ENCODE measurements at places on chromosomes 3 and 15.
A peak's percentile ranks its signal among the peaks of the same experiment; 100 is the strongest.

DNA sequence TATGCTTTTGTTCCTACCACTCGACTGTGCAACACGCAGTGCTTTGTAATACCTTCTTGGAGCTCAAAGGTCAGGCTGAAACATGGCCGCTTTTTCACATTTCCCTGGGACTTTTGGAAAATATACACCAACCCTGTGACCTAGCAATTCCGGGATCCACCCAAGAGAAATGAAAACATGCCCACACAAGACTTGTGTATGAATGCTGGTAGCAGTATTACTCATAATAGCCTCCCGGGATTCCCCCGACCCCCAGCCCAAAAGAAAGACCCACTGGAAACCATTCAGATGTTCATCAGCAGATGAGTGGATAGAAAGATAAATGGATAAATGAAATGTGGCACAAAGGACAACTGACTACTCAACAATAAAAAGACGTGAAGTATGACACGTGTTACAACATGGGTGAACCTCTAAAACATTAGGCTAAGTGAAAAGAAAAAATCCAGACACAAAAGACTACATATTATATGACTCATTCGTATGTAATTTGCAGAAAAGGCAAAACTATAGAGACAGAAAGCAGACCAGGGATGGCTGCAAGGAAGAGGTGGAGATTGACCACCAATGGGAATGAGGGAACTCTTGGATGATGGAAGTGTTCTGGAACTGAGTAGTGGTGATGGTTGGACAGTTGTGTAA lies 104.1 kb downstream of the PGPEP1L start:
- DNase-seq, result peak; percentile 95

GRCh38 chr15:99106417-99107220 lies 1.7 kb downstream of the SYNM start:
- no peak for DNase-seq

DNA sequence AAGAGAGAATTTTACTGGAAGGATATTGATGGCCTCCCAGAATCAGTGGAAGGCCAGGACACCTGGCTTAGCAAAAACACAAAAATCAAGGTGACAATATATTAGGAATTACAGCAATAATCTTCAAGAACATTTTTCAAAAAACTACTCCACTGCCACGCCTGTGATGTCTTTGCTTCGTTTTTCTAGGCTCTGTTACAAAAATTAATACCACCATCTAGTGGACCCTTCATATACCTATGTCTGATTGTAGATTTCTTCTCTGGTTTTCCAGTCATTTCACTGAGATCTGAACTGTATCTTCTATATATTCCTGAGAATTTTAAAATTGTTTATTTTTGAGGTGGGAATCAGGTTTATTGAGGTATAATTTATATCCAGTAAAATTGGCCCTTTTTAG lies 5.6 kb upstream of the SLC33A1 start:
- DNase-seq, result no peak

DNA sequence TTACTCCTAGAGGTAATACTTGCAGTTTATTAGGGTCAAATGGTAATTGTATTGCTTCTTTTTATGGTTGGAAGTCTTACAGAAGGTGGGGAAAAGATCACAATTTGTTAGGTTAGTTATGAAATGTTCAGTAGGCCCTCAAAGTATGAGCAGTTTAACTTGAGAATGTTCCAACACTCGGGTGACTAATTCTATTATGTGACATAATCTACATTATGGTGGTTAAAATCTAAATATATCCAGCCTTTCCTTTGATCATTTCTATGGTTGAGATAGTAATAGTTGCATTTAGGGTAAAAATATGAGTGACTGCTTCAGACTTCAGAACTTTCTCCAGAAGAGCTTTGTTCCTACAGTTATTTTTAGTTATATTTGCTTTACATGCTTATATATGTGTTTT lies 19.6 kb upstream of the FBXO22 start:
- DNase-seq, result peak; percentile 3

- peak; percentile 33 for DNase-seq
Measured at GRCh38 chr3:161401389-161401788, 30.1 kb upstream of the SPTSSB start.

DNA sequence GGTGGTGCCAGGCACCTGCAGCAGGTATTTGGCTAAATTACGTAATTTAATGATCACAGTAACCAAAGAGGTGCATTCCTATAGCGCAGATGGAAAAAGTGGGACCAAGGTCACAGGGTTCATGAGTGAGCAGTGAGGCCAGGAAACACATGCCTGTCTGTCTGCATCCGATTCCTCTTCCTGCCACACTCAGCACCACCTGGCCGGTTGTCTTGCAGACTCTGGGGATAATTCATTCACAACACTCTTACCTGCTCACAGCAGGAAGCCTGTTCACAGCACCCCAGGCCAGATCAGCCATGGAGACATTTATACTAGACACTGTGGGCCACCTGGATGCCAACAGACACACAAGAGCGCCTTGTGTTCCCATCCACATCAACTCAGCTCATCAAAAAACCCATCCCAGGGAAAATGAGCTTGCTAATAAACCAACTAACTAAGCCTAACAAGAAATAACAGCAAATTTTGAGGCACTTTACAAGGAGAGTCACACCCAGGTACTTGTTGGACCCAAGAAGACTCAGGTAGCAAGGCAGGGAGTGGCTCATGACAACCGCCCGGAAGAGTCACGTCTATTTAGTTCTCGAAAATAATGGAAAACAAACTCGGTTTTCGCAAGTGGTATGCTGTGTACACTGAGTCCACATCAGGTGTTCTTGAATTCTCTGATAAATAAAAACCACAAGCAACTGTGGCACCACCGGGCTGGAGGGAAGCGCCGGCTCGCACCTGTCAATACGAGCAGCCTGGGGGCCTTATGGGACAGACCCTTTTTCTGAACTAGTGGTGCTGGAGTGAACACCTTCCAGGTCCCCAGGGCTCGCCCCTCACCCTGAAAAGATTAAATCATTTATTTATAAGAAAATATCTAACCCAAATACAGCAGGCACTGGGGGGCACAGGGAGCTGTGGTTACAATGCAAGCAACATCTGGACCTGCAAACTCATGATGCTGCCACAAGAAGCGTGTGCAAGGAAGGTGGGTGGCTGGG lies 40.5 kb downstream of the FAM174B start:
- no peak for DNase-seq

GRCh38 chr3:147775816-147776530 lies 366.8 kb downstream of the ZIC1 start:
- no peak for DNase-seq

DNA sequence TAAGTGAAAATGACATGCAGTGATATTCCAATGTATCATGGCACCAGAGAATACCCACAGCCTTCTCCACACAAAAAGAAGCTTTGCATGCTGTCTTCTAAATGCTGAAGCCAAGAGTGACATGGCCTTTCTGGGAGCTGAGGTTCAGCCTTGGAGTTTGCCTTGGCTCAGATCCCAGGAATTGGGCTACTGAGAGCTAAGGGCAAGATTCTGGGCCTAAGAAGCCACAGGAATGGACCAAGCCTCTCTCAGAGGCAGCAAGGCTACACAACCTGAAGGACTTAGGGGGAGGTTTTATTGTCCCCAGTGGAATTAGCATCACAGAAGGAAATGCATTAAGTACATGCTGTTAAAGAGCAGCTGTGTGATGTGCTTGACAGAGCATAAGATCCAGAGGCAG lies 1078.5 kb downstream of the TUSC7 start:
- DNase-seq, result no peak

DNA sequence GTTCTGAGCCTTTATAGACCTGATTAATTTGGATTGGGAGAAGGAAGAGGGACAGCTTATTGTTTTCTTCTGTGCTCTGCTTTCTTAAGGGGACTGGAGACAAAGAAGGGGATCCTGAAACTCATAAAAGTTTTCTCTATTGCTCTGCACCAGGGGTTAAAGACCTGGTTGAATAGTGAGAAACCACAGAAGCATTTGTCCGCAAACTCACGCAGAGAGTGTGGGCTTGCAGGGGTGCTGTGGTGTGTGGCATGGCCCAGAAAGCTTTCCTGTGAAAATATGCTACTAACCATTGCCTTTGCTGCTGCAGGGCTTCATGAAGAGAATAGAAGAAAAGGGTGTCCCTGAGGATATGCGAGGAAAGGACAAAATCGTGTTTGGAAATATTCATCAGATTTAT lies 73.1 kb upstream of the UMPS start:
- no peak for DNase-seq

DNA sequence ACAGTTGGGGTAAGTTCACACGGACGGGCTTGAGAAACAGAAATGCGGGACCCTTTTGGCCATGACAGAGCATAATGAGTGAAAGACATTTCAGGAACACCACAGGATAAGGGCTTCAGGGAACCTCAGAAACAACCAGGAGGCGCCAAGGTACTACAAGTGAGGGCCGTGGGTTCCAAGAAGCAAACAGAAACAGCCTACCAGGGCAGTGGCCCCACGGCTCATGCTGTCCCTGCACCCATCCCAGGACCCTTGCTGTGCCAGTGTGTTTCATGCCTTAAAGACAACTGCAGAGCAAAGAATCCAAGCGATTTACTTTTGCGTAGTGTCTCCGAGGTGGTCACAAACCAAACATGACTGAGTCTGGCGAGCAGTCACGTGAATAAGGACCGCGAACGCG lies 54.0 kb downstream of the RUBCN start:
- DNase-seq, result no peak

Measured in mammary epithelial cell (primary cell).